ENCODE measurements at places on chromosomes 3 and 15. TPM values are rescaled to one million over a fixed set of nuclear protein-coding genes. Genes with fewer than 3 reads are reported as not detected.

CD86 gene
- 1.2 TPM for polyA plus RNA-seq

CORO2B gene
- 59.3 TPM for polyA plus RNA-seq

MESP1 gene
- 17.5 TPM for polyA plus RNA-seq

ASB14 gene
- not detected for polyA plus RNA-seq

NSUN3 gene
- polyA plus RNA-seq, result 5.9 TPM

WWTR1 gene
- polyA plus RNA-seq, result 7.4 TPM

EFCC1 gene
- polyA plus RNA-seq, result 0.97 TPM

C3orf33 gene
- polyA plus RNA-seq, result 1.8 TPM

ALDH1A2 gene
- polyA plus RNA-seq, result 0.58 TPM

Measured in brain (organoid and tissue), 16 donors.